ENCODE measurements at places on chromosomes 3 and 15.

- no peak for DNase-seq
Measured at GRCh38 chr3:8854656-8855055, 85.2 kb upstream of the OXTR start.

- no peak for DNase-seq
Measured at GRCh38 chr15:34014556-34014955, 24.4 kb downstream of the AVEN start.

DNA sequence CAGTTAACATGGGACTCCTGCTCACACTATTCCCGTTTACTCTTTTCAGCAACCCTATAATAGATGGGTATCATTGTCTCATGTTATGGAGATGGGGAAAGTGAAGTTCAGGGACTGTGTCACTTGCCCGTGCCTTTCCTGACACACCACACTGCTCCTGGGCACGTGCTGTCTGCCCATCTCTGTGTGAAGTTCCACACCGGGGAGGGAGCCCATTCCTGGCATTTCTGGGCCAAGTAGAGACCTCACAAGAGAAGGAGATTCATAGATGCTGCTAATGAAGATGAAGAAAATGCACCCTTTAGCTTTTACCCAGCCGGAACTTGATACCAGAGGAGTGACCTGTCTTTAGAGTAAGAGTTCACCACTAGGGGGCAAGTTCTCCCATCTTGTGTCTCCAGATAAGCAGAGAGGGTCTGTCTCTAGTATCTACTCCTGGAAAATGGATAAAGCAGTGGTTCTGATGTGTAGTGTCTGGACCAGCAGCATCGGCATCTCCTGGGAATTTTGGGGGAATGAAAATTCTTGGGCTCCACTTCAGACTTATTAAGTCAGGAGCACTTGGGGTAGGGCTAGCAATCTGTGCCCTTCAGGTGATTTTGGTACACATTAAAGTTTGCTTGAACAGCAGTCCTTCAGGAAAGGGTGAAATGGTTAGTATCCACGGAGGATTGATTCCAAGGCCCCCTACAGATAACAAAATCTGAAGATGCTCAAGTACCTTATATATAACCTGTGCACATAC, 2.0 kb upstream of the TOPBP1 start:
- peak; percentile 92 for DNase-seq

DNA sequence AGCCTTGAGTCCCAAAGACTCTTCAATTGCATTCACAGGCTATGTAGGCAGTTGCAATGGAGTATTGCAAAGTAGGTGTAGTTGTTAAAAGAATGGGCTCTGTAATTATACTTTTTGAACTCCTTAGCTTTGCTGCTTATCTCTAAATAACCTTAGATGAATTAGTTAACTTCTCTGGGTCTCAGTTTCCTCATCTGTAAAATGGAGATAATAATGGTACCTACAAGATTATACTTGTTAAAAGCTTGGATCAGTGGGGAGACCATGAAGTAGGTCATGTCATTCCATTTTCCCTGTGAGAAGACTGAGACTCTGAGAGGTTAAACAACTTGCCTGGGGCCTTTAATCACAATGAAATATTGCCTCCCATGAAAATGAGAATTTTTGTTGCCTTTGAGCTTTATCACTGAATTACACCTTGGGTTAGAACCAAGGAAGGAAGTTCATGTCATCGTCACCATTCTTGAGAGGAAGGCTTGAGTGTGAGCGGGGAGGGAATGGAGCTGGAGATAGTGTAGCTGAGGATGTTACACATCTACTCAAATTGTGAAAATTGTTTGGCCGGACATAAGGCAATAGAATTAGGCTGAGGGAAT, 38.1 kb downstream of the CTDSPL start:
- no peak for DNase-seq

GRCh38 chr15:69958496-69959084, 139.1 kb downstream of the TLE3 start:
- peak; percentile 13 for DNase-seq

DNA sequence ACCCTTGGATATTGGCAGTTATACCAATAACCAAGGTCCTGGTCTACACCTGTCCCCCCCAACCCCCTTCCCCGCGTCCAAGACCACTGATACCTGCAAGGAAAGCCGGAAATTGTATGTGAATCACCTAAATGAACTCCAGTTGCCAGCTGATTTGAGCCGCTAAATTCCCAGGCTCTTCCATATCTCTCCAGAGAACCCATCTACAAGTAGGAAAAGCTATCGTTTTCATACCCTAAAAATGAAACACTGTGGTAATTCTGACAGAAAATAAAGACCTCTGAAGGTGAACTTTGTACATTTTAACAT, 114.2 kb upstream of the ICE2 start:
- DNase-seq: no peak

DNA sequence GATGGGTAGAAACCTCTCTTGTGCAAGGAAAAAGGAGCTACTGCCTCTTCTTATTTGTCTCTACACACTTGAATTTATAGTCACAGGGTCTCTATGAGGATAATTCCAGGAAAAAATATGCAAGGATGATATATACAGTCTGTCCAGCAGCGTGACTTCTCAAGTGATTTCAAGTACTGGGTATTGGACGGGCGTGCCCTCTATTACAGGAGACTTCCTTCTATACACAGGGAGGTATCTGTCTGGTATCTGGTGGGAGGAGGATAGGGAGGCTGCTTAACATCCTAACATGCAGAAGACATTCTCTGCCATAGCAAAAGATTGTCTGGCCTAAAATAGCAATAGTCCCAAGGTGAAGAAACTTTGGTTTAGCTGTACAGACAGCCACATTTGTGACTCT, 146.1 kb downstream of the TPRG1 start:
- DNase-seq: no peak

GRCh38 chr15:85588677-85589076, 206.0 kb downstream of the KLHL25 start:
- DNase-seq: no peak

- DNase-seq: no peak
Measured at GRCh38 chr3:167909952-167910351, 174.4 kb downstream of the SERPINI1 start.

DNA sequence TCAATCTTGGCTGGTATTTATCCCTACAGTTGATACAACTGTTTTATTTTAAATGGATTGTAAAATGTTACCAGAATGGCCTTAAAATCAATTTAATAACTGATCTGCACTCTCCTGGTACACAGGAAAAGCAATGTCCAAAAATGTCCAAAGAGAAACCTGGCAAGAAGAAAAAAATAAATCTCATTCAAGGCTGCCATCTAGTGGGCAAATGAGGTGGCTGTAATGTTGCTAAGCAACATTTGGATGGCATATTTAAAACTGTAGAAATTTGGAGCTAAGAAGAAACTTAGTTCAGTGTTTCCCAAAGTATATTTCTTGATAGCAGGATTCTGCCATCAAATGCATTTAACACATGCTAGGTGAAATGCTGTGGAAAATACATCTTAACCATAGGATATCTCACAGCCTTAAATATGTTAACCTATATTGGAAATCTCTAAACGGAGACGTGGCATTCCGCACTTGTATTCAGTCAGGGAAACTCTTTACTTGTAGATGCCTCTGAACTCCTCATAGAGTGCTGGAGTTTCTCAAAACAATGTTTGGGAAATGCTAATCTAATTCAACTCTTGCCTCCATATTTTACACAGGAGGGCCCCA, 216.8 kb downstream of the ERC2 start:
- peak; percentile 48 for DNase-seq

GRCh38 chr3:101865751-101866509, 16.6 kb downstream of the NFKBIZ start:
- DNase-seq: peak; percentile 24

GRCh38 chr15:34055868-34056595, 17.0 kb upstream of the AVEN start:
- DNase-seq: no peak

- no peak for DNase-seq
Measured at GRCh38 chr3:194206320-194206719, 70.4 kb downstream of the HES1 start.

DNA sequence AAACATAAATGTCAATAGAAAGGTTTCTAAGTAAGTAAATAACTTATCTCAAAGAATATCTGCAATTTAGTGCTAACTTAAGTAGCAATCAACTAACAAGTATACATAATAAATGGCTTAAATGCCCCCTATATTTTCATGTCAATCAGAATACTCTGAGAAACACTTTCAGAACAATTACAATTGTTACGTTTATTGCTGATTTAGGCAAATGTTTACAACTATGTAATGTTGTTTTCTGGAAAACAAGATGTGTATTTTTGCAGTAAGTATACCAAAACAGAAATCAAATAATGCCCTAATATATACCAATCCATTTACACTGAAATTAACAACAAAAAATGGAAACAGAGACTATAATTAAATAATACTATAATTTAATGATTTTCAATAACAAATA, 13.2 kb downstream of the TUBGCP5 start:
- no peak for DNase-seq

DNA sequence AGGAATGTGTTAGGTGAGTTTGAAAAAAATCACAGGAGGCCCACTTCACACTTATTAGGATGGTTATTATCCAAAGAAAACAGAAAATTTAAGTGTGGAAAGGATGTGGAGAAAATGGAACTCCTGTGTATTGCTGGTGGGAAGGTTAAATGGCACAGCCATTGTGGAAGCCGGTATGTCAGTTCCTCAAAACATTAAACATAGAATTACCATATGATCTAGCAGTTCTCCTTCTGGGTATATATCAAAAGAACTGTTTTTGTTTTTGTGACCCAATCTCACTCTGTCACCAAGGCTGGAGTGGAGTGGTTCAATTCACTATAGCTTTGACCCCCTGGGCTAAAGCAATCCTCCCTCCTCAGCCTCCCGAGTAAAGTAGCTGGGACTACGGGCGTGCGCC, 10.4 kb upstream of the ZFYVE19 start:
- DNase-seq: no peak

- no peak for DNase-seq
Measured at GRCh38 chr15:53522991-53523390, 236.5 kb downstream of the WDR72 start.

DNA sequence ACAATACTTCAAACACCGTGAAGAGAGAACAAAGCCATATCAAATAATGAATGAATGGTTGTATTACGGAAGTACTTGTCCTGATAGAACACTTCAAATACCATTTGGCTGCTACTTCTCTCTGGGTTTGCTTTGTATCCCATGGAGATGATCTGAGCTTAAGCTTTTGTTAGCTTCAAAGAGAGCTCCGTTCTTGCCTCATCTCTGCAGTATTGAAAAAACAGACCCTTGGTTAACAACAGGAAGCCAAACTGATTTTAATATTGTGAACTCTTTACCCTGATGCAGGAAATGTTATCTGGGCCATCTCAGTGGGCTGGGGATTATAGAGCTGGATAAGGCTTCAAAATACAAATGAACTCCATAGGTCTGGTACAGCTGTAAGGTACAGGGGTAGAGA, 101.0 kb downstream of the CHL1 start:
- no peak for DNase-seq

- no peak for DNase-seq
Measured at GRCh38 chr15:27764339-27764738, 334.8 kb downstream of the OCA2 start.

GRCh38 chr15:69159805-69160140, 662 bp upstream of the GLCE start:
- DNase-seq: no peak

DNA sequence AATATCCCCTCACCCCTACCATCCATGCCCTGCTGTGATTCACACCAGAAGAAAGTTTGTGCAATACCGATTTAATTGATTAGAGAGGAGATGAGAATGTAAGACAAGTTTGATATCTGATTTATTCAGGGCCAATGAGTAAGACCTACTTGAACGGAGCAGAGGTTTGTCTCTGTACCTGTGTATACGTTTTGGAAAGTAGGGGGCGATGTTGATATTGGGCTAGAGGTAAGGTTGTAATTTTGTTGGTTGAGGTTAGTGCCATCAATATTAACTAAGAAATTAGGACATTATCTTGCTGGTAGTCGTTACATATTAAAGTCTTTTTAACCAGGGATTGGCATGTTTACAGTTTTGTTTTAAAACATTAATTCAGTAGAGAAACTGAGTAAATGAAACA, 20.5 kb downstream of the EAF2 start:
- DNase-seq: peak; percentile 49

GRCh38 chr15:68637767-68638404, 59.1 kb downstream of the CORO2B start:
- no peak for DNase-seq

DNA sequence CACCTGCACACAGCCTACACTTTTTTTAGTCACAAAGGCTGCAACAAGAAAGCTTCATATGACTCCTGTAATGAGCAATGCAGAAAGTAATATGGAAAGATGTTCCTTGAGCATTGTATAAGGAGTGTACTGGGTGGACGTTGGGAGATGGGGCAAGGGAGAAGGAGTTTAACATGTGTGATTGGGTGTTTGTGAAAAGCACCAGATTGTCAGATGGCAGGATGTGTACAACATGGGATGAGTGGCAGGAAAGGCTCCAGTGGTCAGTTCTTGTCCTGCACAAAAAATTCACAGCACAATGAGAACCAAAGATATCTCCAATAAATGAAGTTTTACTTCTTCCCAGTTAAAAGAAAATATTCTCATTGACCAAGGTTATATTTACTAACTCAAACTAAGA, 255.1 kb downstream of the EPHA3 start:
- DNase-seq: no peak

GRCh38 chr15:59053482-59053881, 51.5 kb upstream of the CCNB2 start:
- DNase-seq: no peak

DNA sequence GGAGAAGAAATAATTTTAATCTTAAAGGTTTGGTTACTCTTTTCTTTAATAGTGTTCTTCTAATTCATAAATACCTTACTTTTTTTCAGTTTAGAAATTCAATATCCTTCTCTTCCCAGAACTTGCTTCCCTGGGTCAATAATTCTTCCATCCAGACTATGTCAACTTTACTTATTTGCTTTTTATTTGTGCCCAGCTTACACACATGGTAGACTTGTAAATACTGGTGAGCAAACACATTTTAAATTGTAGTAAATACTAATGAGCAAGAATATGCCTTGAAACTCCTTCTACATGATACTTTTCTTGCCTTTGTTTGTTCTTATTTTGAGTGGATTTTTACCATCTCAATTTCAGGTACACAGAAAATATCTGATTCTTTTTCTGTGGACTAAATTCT, 33.7 kb downstream of the SST start:
- no peak for DNase-seq

DNA sequence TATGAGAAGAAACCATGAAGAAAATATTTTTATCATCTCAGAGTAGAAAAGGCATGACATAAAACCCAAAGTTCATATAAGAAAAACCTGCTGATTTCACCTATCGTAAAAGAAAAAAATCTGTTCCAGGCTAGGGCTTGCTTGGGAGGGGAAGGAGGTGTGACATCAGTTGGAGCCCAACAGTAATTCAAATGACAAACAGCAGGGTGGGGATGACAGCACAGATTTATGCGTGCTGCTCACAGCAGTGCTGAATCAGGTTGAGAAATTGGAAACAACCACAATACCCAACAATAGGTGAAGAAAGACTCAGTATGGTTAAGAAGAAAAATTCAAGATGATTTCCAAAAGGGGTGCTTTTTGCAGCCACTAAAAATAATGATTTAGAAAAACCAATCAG, 172.4 kb downstream of the PDE8A start:
- DNase-seq: no peak

DNA sequence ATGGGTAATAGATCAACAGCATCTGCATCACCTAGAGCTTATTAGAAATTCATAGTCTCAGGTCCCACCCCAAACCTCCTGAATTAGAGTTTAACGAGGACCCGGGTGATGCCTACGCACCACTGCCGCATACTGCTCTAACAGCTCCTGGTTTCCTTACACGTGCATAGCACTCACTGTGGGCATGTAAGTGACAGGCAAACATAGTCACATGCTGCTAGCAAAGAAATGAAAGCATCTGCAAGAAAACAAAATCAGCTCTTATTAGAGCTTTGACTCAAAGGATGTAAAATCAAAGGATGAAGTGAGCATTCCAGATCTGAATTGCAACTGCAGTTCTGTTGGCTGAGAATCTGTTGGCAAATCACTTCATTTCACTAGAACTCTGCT, 19.1 kb upstream of the RIOX2 start:
- DNase-seq: no peak

Data from NAMALWA (cell line).